Renal cortex interstitium (tissue), 15 donors: ENCODE measurements at places on chromosomes 5 and 9. TPM values are rescaled to one million over a fixed set of nuclear protein-coding genes. Genes with fewer than 3 reads are reported as not detected.
A peak's percentile ranks its signal among the peaks of the same experiment; 100 is the strongest.

The PRRT1B gene
- polyA plus RNA-seq = 1.1 TPM

- no peak for DNase-seq
Observed at GRCh38 chr9:99023831-99024230, 80.1 kb downstream of the COL15A1 start.

DNA sequence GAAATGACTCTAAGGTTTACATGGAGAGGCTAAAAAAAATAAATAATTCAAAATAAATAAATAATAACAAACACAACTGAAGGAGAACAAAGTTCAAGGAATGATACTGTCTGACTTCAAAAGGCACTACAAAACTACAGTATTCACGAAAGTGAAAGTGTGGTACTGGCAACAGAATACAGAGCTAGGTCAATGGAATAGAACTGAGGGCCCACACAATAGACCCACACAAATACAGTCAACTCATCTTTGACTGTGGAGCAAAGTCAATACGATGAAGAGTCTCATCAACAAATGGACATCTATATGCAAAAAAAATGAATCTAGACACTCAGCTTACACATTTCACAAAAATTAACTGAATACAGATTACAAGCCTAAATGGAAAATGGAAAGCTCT is 75.3 kb downstream of the FBXW11 start:
- no peak for DNase-seq

- peak; percentile 23 for DNase-seq
Observed at GRCh38 chr9:93346231-93347112, 105.0 kb upstream of the FAM120A start.

The ORM2 gene
- polyA plus RNA-seq = not detected

- DNase-seq = no peak
Observed at GRCh38 chr5:133242221-133242835, 190.5 kb downstream of the HSPA4 start.

DNA sequence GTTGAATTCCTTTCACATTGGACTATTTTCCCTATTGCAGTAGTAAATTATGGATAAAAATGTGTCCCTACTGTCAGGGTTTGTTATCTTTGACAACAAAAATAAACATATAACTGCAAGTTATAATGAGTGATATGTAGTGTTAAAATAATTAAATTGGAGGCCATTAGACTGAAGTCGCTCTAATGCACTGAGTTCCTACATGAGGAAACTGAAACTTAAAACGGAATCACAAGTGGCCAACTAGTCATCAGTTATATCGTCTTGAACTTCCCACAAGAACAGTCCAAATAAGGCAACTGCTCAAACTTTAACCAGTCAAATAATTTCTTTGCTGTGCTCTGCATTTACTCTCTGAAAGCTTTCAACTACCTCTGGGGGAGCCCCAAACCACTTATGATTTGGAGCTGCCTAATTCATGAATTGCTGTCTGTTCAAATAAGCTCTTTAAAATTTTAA is 2.1 kb upstream of the IFT74 start:
- DNase-seq = no peak
